ENCODE measurements at places on chromosomes 13 and 19. TPM values are rescaled to one million over a fixed set of nuclear protein-coding genes. Genes with fewer than 3 reads are reported as not detected.
A peak's percentile ranks its signal among the peaks of the same experiment; 100 is the strongest.

DNA sequence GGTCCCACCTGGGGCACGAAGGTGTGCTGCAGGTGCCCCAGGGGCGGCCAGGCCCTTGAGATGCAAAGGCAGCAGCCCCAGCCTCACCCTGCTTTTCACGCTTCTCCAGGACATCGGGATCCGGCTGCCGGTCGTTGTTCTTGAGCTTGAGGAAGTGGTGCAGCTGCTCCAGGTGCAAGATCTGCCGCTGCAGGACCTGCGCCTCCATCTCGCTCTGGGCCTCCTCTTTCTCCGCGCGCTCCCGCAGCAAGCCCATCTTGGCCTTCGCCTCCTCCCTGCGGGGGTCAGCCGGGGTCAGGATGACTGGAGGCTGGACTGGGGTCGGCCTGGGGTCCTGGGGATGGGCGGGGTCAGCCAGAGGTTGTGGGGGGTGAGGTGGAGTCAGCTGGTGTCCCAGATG is 21.5 kb upstream of the EMP3 start:
- no peak for DNase-seq

DNA sequence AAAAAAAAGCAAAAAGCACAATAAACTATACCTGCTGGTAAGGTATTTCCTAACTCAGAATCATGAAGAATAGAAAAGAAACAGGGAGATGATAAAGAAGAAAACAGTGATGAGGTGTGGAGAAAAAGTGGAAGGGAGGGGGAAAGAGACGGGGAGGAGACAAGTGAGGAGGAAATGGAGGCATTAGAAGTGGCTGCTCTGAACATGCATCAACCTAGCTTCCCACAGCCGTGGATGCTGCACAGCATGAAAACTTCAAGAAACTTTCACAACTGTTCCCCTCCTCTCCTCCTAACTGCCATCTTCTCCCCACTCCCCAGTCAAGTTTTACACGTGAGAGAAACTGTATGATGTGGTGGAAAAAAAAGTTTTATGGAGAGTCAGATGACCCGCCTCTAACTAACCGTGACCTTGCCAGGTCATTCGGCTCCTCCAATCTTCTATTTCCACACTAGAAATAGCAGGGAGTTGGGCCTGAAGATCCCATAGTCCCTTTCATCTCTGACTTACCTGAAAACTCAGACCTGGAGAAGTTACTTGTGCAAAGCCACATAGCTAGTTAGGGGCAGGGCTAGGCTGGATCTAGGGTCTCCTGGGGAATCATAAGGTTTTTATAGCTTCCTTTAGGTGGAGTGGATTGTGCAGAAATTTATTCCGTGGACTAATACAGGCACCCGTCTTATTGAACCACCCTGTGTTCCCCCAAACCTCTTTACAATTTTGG is 461.9 kb downstream of the KLF5 start:
- DNase-seq = no peak

GRCh38 chr13:110137680-110138009 is 169.3 kb downstream of the COL4A1 start:
- peak; percentile 85 for DNase-seq

GRCh38 chr13:95457294-95457693 is 95.2 kb upstream of the CLDN10 start:
- no peak for DNase-seq

GRCh38 chr13:21225082-21225481 is 48.6 kb downstream of the MRPL57 start:
- no peak for DNase-seq

GRCh38 chr13:113162783-113163685 is 4.6 kb downstream of the PROZ start:
- no peak for DNase-seq

GRCh38 chr13:37383046-37383445 is 215.5 kb downstream of the POSTN start:
- DNase-seq = no peak

DNA sequence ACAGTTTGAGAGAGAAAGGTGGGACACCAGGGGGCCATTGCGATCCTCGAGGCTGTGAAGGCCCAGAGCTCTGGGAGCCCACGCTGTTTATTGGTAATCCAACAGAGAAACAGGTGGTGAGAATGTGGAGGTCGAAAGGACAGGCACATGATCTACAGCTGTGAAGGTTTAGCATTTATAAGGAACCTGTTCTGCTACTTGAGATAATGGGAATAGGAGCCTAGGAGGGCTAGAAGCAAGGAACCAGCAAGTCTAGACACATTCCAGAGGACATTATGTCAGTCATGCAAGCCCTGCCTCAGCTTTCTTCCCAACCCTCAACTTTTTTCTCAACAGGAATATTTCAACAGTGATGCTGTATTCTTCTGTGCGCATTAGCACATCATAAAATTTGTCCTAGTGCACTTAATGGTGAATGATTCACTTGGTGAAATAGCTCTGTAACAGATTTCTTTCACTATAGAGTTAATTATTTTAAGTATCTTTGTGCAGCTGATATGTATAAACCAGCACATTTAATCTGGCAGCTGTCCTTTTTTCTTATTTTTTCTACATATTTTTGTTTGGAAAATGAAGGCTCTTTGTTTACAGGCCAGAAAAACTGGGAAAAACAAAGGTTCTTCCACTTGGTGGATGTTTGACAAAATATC is 25.4 kb downstream of the ZNF90 start:
- no peak for DNase-seq

DNA sequence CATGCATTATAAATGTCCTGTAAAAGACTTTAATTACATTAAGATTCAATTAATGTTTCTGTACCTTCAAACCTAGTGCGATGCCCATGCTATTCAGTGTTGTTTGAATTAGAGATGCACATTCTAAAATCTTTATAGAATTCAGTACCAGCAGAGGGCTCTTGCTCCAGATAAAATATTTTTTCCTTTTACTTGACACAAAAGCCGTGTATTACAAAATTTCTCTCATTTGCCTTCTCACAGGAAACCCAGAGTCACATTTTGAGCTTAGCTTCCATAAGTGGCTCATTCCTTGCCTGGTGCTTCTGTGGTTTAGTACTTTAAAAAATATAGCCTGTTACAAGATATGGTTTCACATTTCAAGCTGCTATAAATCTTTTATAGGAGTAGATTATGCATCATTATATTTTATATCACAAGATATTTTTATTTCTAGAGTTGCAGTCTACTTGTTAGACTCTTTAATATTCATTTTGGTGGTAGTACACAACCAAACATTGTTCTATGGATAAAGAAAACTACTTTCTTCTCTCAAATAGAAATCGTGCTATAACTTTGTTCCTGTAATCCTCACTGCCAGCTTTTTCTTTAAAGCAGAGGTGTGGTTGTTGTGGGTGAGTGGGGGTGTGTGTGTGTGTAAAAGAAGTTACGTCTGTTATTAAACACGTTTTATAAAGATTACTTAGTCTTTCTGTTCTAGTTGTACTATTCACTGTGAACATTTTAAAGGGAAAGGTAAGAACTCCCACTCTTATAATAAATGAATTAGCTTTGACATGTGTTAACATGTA is 101.4 kb downstream of the RNF17 start:
- peak; percentile 36 for DNase-seq

DNA sequence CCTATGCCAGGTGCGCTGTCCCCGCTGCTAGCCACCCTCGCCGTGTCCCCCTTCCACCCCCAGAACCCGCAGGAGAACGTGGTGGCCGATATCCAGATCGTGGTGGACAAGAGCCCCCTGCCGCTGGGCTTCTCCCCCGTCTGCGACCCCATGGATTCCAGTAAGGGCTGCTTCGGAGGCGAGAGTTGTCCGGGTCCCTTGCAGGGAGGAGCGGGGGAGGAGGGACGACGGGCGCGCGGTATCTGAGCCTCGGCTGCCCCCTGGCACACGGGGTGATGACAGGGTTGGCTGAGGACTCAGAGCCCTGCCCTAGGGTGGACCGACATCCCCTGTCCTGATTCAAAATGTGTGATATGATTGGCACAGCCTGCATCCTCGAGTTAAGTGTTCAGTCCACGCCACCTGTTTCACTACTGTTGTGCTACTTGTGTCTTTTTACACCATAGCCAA is 653 bp downstream of the MVB12A start:
- peak; percentile 60 for DNase-seq

- no peak for DNase-seq
Observed at GRCh38 chr19:32674153-32674930, 638 bp downstream of the ANKRD27 start.

- peak; percentile 46 for DNase-seq
Observed at GRCh38 chr13:53782488-53782961, 753.9 kb downstream of the OLFM4 start.

GRCh38 chr19:17097593-17098126 is 22.1 kb downstream of the MYO9B start:
- DNase-seq = peak; percentile 33

DNA sequence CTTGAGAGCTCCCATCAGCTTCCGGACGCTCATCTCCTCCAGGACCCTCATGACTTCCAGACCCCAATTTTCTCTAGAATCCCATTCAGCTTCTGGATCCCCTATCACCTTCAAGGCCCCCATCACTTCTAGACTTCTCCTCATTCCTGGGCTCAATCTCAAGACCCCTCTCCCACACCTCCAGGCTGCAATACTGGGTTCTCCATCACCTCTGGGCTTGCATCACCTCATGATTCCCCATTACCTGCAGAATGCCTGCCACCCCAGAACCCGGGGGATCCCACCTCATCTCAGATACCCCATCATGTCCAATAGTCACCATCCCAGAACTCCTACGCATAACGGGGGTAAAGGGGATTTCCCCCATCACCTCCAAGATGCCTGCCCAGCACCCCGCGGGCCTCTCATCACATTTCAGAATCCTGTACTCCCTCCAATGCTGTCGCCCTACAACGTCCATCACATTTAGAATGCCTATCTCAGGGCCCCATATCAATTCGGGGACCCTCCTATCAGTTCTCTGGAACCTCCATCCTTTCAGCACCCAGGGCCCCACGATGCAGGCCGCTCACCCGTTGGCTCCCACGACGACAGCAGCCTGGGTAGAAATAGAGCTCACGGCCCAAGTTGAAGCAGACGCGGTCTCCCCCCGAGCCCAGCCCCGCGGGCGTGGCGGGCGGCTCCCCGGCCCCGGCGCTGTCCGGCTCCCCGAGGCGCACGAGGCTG is 738 bp downstream of the DMWD start:
- DNase-seq = peak; percentile 31

DNA sequence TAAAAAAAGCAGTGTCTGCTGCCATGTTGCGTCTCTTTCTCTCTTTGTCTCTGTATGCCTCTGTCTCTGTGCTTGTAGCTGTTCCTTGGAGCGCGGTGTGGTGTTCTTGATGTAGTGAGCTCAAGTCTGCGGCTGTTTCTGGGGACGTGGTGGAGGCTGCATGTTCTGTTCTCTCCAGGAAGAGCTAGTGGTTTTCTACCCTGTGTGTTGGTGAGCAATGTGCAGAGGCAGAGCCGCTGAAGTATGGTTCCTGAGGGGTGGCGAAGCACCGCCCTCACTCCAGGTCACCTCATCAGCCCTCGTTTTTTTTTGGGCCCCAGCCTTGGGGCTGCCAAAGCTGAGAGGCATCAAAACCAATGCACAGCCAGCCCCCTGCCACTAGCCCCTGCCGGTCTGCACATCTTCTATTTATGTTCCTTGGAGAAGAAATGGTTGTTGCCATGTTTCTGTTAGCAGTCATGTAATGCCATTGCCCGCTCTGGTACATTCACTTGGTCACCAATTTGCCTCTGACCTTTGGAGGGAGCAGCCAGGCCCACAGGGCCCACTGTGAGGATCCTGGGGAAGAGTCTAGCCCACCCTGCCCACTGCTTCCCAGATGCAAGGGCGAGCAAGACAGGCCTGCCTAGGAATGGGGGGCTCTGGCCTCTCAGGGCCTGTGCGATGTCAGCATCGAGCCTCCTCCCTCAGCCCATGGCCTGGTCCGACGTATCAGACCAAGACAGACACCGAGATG is 7.2 kb downstream of the HNRNPL start:
- no peak for DNase-seq

DNA sequence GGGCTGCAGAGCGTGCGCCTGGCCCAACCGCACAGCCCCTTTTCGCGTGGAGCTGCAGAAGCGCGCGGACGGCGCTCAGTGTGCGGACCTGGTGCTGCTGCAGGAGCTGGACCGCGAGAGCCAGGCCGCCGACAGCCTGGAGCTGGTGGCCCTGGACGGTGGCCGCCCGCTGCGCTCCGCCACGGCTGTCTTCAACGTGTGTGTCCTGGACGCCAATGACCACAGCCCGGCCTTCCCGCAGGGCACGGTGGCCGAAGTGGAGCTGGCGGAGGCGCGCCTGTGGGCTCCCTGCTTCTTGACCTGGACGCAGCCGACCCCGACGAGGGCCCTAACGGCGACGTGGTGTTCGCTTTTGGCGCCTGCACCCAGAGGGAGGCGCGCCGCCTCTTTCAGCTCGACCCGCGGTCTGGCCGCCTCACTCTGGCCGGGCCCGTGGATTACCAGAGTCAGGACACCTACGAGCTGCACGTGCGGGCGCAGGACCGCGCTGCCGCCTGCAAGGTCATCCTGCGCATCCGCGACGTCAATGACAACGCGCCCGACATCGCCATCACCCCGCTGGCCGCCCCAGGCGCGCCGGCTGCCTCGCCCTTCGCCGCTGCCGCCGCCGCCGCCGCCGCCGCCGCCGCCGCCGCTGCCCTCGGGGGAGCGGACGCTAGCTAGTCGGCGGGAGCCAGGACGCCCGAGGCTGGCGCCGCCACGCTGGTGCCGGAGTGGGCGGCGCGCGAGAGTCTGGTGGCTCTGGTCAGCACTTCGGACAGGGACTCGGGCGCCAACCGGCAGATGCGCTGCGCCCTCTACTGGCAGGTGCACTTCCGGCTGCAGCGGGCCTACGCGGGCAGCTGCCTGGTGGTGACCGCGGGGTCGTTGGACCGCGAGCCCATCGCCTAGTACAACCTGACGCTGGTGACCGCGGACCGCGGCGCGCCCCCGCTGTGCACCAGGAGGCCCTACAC is 172.2 kb downstream of the OLFM4 start:
- DNase-seq = no peak

GRCh38 chr13:73983109-73983508 is 151.1 kb downstream of the KLF12 start:
- no peak for DNase-seq

- DNase-seq = no peak
Observed at GRCh38 chr19:42023943-42024260, 29.9 kb upstream of the ATP1A3 start.

DNA sequence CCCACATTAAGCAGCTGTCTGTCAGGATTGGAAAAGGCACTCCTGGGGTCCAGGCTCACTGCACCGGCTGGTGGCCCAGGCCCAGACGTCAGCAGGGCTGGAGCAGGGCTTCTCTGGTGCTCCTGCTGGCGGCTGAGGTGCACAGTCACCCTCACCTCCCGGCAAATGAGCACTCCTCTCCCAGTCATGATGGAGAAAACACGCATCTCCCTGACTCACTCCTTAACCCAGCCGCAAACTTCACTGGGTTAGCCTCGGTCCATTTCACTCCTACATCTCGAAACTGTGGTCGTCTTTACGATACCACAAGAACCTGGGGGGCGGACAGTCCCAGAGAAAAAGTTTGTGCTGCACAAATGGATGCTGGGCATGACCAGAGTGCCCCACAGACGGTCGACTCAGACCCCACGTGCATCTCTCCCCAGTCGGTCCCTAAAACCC is 3.3 kb upstream of the RASA3 start:
- no peak for DNase-seq

GRCh38 chr19:46859637-46860124 is 1.1 kb upstream of the ARHGAP35 start:
- no peak for DNase-seq

KRTDAP gene
- total RNA-seq = not detected

FLT3 gene
- total RNA-seq = not detected

IGFL3 gene
- not detected for total RNA-seq

SLC5A5 gene
- total RNA-seq = not detected

PDS5B gene
- total RNA-seq = 16.5 TPM

ZNF99 gene
- not detected for total RNA-seq

ZNF649 gene
- 5.2 TPM for total RNA-seq

IGSF23 gene
- not detected for total RNA-seq

TEKTIP1 gene
- not detected for total RNA-seq

FIZ1 gene
- 1.5 TPM for total RNA-seq
